ENCODE measurements at places on chromosomes 5 and 9.

- DNase-seq, result no peak
These were observed 204.4 kb downstream of the EFNA5 start for GRCh38 chr5:107466233-107466769.

DNA sequence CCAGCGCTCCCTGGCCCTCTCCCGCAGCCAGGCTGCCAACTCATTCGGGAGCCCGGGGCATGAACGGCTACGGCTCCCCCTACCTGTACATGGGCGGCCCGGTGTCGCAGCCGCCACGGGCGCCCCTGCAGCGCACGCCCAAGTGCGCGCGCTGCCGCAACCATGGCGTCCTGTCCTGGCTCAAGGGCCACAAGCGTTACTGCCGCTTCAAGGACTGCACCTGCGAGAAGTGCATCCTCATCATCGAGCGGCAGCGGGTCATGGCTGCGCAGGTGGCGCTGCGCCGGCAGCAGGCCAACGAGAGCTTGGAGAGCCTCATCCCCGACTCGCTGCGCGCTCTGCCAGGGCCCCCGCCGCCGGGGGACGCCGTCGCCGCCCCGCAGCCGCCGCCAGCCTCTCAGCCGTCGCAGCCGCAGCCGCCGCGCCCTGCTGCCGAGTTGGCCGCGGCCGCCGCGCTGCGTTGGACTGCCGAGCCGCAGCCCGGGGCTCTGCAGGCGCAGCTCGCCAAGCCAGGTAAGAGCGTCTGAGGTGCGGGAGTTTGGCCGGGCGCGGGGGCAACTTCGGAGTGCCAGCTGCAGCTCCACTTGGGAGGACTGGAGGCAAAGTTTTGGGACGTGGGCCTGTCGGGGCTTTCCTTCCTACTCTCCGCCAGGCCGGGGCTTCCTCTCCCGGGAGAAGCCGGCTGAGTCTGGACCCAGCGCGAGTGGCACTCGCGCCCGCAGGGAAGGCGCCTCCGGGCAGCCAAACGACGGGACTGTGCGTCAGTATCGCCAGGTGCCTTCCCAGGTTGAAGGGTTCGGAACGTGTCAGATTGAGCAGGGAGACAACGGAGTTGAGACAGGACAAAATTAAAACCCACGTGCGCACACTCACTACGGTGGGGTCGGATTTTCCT, 735 bp downstream of the DMRT3 start:
- no peak for DNase-seq

- DNase-seq, result no peak
These were observed 91.9 kb downstream of the EHMT1 start for GRCh38 chr9:137710704-137711103.

DNA sequence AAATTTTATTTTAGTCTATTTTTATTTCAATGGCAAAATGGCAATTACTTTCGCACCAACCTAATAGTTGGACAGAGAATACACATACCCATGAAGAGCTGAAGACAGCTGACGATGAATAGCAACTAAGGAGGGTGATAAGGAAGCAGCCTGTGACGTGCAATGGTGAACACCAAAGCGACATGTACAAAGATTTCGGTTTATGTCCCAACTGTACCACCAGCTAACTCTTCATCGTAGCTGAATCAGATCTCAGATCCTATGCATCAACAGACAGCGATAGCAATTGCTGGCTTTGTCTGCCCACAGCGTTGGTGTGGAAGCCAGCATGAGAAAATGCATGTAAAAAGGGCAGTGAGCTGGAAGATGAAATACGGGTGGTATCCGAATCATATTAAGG, 130.6 kb upstream of the ANKH start:
- no peak for DNase-seq

- no peak for DNase-seq
These were observed 439.3 kb downstream of the DTWD2 start for GRCh38 chr5:118548761-118549720.

DNA sequence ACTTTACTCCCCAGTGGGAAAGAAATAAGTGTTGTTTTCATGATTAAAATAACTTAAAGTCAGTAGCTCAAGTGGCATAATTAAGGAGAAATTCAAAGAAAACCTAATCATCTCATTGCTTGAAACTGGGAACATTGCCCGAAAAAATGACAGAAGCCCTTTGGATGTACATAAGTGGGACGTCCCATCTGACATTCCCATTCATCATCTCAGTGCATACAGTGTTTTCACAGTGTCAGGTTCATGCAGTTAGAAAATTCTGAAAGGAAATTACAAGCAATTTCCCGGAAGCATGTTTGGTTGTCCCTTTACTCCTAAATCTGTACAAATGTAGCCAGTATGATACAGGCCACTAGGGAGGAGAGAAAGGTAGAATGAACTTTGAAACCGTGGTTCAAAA, 95.6 kb downstream of the ADAMTS16 start:
- DNase-seq, result no peak

GRCh38 chr5:178496642-178497041, 93.6 kb downstream of the COL23A1 start:
- no peak for DNase-seq

GRCh38 chr9:534886-535285, 306.6 kb upstream of the DMRT1 start:
- DNase-seq, result no peak

DNA sequence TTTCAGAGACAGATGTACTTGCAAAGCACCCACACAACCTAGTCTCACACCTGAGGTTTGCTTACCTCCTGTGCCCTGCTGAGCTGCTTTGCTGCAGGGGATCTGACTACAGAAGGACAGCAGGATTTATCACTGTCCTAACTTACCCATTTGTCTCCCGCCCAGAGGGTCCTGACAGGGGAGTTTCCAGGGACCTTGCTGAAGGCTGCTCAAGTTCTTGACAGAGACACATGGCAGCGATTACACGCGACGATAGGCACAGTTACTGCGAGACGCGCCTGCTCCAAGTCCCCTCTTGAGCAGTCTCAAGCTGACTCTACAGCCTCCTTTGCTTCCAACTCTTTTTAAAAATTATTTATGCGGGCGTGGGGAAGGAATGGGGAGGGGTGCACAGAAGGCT, 24.6 kb upstream of the GALNT10 start:
- no peak for DNase-seq

GRCh38 chr5:27311544-27311943, 273.2 kb upstream of the CDH9 start:
- DNase-seq, result no peak

GRCh38 chr5:89445106-89445745, 562.2 kb upstream of the MEF2C start:
- no peak for DNase-seq
